ENCODE measurements at places on chromosomes 5 and 9. TPM values are rescaled to one million over a fixed set of nuclear protein-coding genes. Genes with fewer than 3 reads are reported as not detected.

DNA sequence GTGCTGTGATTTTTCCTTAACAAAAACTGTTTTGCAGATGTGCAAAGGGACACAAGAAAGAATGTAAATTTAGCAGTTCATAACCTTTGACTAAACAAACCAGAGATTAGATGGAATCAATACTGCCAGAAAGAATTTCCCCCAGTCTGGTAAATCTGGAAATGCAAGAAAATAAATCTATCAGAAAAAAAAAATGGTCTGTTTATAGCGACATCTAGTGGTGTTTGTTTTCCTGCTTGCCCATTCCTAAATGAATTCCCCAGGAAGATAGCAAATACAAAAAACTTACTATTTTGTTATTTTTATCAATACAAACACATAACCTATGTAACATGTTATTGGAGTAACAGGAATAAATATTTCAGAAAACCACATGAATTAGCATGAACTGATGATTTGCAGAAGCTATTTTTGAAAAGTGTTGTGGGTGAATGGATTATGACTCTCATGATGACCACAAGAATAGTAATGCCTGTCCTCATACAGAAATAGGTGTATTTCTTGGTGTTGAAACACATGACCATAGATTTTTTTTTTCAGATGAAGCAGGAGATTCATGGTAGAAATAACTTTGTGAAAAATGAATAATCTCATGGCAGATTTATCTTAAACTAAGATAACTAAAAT, 1703.8 kb downstream of the MAT2B start:
- no peaks in the 10 kb centered on the region for H3K27me3 ChIP-seq
- DNase-seq: no peak
- H3K4me3 ChIP-seq: no peak overlapping the region
- H3K27ac ChIP-seq: no peak overlapping the region

Gene SMARCA2
- total RNA-seq: 168 TPM

Gene FAM120AOS
- total RNA-seq: 41.2 TPM

Gene FGD3
- 91.2 TPM for total RNA-seq

Gene DND1
- total RNA-seq: 2.8 TPM

DNA sequence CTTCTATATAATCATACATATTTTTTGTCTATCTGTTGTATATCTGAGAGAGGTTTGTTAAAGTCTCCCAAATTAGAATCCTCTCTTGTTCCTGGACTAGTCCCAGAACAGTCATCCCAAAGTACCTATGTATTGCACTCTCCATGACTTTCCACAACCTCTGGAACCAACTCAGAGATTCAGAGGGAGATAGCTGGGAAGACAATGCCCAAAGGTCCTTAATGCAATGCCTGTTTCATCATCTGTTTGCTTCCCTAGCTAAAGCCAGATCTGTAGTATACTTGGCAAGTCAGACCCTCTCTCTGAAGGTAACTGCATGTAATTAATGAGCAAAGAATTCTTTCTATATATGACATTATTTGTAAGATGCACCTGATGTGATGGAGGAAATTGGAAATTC, 89.4 kb downstream of the ZNF474 start:
- H3K4me3 ChIP-seq: no peak overlapping the region
- H3K36me3 ChIP-seq: no peaks in the 10 kb centered on the region
- no peak for DNase-seq
- H3K27me3 ChIP-seq: no peaks in the 10 kb centered on the region
- no peak overlapping the region for H3K27ac ChIP-seq

DNA sequence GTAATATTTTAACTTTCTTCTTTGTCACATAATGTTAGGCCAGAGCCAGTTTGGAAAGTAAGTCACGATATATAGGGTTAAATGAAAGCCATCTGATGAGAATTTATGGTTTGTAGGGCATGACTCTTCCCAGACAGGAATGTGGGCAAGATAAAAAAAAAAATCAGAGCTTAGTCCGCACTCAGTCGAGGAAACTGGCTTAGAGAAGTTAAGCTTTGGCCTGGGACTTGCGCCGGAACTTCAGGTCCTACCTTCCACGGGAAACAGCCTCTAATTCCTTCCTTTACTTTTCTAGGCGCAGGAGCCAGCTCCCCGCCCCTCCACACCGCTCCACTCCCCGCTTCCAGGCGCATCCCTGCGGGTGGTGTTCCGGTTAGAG, 475 bp downstream of the DDX31 start:
- H3K27ac ChIP-seq: peak overlapping the region; percentile 81
- H3K27me3 ChIP-seq: no peaks in the 10 kb centered on the region
- no peak for DNase-seq
- peaks cover 12% of the 10 kb centered on the region for H3K36me3 ChIP-seq
- H3K4me3 ChIP-seq: peak overlapping the region; percentile 86

DNA sequence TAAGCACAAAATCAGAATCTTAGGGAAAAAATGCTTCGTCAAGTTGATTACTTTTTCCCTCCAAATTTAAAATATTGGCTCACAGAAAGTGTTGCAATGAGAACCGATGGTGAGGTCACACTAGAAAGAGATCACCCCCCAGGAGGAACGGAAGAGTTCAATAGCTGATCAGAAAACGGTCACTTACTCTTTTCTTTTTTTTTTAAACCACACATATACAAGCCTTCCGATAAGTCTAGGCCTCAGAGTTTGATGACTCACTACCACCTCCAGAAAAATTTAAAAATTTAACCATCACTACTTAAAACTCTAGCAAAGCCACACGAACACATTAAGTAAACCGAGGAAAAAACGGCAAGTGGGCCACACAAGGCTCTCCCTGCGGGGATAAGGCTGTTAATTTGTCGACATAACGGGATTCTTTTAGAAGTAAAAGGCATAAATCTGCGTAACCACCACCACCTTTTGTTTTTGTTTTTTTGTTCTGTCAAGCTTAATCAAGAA, 1.2 kb downstream of the SURF4 start:
- H3K4me1 ChIP-seq: peaks cover 47% of the 10 kb centered on the region
- no peak for DNase-seq
- H3K36me3 ChIP-seq: peaks cover 37% of the 10 kb centered on the region
- H3K4me3 ChIP-seq: peak overlapping the region; percentile 95
- H3K27ac ChIP-seq: peak overlapping the region; percentile 100
- H3K27me3 ChIP-seq: peaks cover 2% of the 10 kb centered on the region

GRCh38 chr5:81256766-81257165, 23.6 kb downstream of the CKMT2 start:
- no peaks in the 10 kb centered on the region for H3K27me3 ChIP-seq
- H3K36me3 ChIP-seq: peaks cover 17% of the 10 kb centered on the region
- H3K27ac ChIP-seq: no peak overlapping the region
- H3K4me1 ChIP-seq: peaks cover 4% of the 10 kb centered on the region
- no peak overlapping the region for H3K4me3 ChIP-seq

Gene BTNL8
- not detected for total RNA-seq

DNA sequence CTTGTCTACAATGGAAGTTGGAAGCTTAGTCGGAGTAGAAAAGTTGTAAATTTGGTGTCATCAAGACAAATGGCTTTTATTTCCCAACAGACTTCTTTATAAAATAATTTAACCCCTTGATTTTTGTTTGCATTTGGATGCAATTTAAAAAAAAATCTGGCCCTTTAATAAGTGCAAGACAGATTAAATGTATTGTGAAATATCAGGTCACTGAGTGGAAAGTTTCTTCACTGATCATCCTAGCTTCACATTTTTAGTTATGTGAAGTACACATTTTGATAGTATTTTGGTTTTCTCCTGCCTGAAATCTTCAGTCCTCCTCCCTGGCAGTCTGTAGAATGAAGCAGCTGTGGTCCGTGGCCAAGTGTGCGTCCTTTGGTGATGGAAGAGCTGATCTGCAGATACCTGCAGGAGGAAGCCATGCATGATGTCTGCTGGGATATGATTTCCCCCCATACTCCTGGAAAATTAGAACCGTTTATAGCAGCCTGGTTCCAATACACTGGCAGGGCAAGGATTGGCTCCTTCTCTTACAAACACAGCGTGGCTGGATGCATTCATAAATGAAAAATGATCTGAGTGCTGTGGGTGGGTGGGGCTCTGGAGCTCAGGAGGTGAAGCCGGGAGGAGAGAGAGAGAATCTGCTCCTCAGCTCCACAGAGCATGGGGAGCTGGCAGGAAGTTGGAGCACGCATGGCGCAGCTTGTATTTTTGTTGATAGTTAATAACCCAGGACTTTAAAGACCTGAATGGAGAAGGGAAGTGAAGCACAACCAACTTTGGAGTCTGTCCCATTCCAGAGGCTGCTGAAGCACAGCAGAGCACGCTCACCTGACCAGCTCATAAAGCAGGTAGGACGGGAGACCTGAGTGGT, 238.4 kb downstream of the GOLPH3 start:
- H3K36me3 ChIP-seq: no peaks in the 10 kb centered on the region
- no peak overlapping the region for H3K27ac ChIP-seq
- H3K4me1 ChIP-seq: no peaks in the 10 kb centered on the region
- no peak for DNase-seq

Gene C9orf50
- total RNA-seq: not detected

- H3K27me3 ChIP-seq: peaks cover 5% of the 10 kb centered on the region
- H3K27ac ChIP-seq: no peak overlapping the region
- no peaks in the 10 kb centered on the region for H3K36me3 ChIP-seq
- no peak for DNase-seq
- no peak overlapping the region for H3K4me3 ChIP-seq
- no peaks in the 10 kb centered on the region for H3K4me1 ChIP-seq
These were observed 92.1 kb downstream of the TMEM167A start for GRCh38 chr5:82984786-82985735.

Gene PCDHGA11
- total RNA-seq: not detected

Gene ORM1
- not detected for total RNA-seq

All from activated CD8-positive, alpha-beta memory T cell treated with anti-CD3 and anti-CD28 coated beads, Interleukin-2, amount 10 ng/mL, durations not matched to agents 7 days and 5 days (primary cell).